ENCODE measurements at places on chromosomes 16 and 17.

DNA sequence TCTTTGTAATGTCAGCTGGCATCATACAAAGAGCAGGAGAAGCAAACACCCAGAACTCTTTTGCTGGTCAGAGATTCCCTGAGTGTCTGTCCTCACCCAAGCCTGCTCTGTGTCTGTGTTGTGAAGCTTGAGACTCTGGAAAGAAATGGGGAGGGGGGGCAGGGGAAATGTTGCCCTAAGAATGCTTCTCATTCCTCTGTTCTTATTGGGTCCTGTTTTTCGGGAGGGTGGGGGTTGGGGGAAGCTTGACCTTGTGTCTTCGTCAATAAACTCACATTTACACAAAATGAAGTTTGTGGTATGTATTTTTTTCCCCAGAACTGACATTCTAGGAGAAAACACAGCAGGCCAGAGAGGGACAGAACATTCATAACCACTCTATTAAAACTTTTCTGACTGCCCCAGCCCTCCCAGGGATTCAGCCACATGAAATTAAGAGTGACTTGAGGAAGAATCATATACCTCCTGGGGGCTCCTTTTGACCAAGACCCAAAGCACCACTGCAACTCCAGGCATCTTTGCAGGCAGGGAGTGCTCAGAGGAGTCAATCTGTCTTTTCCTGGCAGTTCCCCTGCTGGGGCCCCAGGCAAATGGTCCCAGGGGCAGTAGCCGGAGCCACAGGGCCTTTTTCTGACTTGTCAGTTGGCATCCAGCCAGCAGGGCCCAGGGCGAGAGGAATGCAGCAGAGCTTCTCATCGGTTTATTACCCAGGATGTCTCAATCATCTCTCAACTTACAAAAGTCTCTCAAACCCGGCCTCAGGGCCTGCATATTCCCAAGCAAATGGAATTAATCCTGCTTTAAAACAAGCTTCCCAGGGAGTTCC is 5.1 kb upstream of the RASL10B start:
- no peaks in the 10 kb centered on the region for H3K27me3 ChIP-seq
- H3K36me3 ChIP-seq: peaks cover 26% of the 10 kb centered on the region
- H3K4me3 ChIP-seq: no peak overlapping the region
- DNase-seq: no peak

- H3K27me3 ChIP-seq: no peaks in the 10 kb centered on the region
- H3K4me1 ChIP-seq: peaks cover 22% of the 10 kb centered on the region
- H3K36me3 ChIP-seq: peaks cover 6% of the 10 kb centered on the region
These were observed 823 bp downstream of the NBR1 start for GRCh38 chr17:43171586-43172487.

GRCh38 chr16:49567950-49568349 is 194.3 kb downstream of the C16orf78 start:
- H3K27me3 ChIP-seq: no peaks in the 10 kb centered on the region
- no peaks in the 10 kb centered on the region for H3K4me1 ChIP-seq
- no peak overlapping the region for H3K4me3 ChIP-seq

DNA sequence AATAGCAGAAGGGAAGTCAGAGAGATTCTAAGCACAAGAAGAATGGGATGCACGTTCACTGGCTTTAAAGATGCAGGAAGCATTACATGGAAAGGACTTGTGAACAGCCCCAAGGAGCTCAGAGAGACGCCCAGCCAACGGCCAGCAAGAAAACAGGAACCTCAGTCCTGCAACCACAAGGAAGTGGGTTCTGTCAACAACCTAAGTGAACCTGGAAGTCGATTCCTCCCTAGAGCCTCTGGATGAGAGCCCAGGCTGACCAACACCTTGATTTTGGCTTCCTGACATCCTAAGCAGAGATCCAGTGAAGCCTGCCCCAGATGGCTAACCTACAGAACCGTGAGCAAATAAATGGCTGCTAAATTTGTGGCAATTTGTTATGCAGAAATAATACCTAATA is 24.5 kb downstream of the GPR142 start:
- no peaks in the 10 kb centered on the region for H3K27me3 ChIP-seq
- H3K36me3 ChIP-seq: no peaks in the 10 kb centered on the region
- H3K4me3 ChIP-seq: no peak overlapping the region
- no peak for DNase-seq
- no peak overlapping the region for H3K27ac ChIP-seq
- H3K4me1 ChIP-seq: no peaks in the 10 kb centered on the region

DNA sequence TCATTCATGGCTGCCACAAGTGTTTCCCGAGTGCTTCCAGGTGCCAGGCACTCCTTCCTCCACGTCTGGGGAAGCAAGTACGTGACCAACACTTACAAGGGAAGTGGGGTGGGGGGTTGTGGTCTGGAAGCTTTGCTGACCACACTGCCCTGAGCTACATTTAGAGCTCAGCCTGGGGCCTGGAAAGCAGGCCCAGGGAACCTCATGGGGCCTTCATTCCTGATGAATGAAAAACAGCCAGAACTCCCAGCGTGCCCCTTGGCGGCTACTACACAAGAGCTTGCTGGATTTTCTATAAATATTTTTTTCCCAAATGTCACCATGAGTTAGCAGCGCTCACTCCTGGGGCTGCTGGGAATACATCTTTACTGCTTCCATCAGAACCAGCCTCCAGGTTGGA is 73.3 kb downstream of the ABCC12 start:
- no peaks in the 10 kb centered on the region for H3K36me3 ChIP-seq
- H3K4me1 ChIP-seq: no peaks in the 10 kb centered on the region
- no peak overlapping the region for H3K27ac ChIP-seq
- no peak for DNase-seq

DNA sequence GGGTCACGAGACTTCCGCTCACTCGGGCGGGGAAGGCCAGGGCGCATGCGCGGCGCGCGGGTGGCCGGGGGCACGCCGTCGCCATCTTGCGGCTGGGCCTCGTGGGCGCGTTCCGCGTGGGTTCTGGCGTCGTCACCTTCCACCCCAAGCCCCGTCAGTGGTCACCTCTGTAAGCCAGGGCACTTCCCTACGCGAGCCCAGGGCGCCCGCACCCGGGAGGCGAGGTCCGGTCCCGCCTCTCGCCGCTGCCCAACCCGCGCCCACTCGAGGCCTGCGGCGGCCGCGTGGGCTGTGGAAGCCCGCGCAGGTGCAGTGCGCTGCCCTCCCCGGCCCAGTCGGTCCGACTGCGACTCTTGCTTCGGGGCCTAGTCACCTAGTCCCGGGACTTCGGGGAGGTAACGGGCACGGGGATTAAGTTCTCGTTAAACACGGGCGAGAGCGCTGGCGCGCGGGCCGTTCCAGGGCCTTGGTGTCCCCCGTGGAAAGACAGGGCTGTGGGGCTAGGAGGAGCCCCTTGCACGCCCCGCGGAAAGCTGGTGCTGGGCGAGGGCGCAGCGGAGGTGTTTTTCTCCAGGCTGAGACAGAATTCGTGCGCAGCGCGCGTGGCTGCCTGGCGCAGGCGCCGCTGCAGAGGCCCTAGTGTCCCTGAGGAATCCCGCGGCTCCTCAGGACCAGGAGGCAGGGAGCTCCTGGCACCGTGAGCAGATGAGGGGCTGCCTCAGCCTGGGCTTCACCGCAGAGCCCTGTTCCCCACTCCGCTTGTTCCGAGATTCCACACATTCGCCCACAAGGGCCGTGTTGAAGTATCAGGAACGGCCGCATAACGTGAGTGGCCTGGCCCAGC is 472 bp upstream of the ARHGDIA start:
- peak overlapping the region; percentile 77 for H3K27ac ChIP-seq
- H3K4me1 ChIP-seq: peaks cover 17% of the 10 kb centered on the region
- no peaks in the 10 kb centered on the region for H3K27me3 ChIP-seq
- peaks cover 6% of the 10 kb centered on the region for H3K36me3 ChIP-seq
- H3K4me3 ChIP-seq: peak overlapping the region; percentile 77

GRCh38 chr17:48427598-48427997 is 2.4 kb downstream of the SKAP1 start:
- no peak overlapping the region for H3K4me3 ChIP-seq
- H3K36me3 ChIP-seq: no peaks in the 10 kb centered on the region
- DNase-seq: no peak
- H3K27ac ChIP-seq: no peak overlapping the region
- H3K4me1 ChIP-seq: peaks cover 12% of the 10 kb centered on the region

GRCh38 chr17:16178836-16179235 is 36.5 kb downstream of the NCOR1 start:
- no peak overlapping the region for H3K27ac ChIP-seq
- no peak for DNase-seq
- no peak overlapping the region for H3K4me3 ChIP-seq

DNA sequence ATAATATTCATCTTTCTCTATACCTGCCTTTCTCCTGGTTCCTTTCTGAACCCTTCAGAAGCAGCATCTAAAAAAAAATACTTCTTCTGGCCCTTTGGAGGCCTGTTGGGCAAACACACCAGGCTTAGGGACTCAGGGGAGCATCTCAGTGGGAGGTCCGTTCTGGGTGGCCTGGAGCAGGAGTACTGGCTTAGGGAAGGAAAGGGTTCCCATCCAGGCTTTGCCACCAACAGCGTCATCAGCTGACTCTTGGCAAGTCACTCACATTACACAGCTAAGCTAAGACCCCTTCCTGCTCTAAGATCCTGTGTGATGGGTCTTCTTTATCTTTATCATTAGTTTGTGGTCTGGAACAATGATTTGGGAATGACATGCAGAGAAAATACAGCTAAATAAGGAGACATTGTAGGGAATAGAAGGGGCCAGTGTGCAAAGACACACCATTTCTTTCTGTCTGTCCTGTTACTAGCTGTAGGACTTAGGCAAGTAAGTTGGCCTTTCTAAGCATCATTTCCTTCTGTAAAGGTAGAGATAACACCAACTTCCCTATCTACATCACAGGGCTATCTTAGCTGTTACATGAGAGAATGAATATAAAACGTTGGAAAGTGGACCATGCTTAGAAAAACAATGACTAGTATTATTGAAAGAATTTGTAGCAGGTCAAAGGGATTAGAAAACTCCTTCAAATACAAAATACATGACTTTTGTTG is 9.9 kb downstream of the PCTP start:
- no peaks in the 10 kb centered on the region for H3K27me3 ChIP-seq
- H3K36me3 ChIP-seq: no peaks in the 10 kb centered on the region
- H3K4me1 ChIP-seq: peaks cover 22% of the 10 kb centered on the region
- DNase-seq: peak; percentile 48

- H3K4me3 ChIP-seq: no peak overlapping the region
- peaks cover 3% of the 10 kb centered on the region for H3K36me3 ChIP-seq
- no peak overlapping the region for H3K27ac ChIP-seq
These were observed 6.3 kb downstream of the C17orf75 start for GRCh38 chr17:32335687-32336086.

DNA sequence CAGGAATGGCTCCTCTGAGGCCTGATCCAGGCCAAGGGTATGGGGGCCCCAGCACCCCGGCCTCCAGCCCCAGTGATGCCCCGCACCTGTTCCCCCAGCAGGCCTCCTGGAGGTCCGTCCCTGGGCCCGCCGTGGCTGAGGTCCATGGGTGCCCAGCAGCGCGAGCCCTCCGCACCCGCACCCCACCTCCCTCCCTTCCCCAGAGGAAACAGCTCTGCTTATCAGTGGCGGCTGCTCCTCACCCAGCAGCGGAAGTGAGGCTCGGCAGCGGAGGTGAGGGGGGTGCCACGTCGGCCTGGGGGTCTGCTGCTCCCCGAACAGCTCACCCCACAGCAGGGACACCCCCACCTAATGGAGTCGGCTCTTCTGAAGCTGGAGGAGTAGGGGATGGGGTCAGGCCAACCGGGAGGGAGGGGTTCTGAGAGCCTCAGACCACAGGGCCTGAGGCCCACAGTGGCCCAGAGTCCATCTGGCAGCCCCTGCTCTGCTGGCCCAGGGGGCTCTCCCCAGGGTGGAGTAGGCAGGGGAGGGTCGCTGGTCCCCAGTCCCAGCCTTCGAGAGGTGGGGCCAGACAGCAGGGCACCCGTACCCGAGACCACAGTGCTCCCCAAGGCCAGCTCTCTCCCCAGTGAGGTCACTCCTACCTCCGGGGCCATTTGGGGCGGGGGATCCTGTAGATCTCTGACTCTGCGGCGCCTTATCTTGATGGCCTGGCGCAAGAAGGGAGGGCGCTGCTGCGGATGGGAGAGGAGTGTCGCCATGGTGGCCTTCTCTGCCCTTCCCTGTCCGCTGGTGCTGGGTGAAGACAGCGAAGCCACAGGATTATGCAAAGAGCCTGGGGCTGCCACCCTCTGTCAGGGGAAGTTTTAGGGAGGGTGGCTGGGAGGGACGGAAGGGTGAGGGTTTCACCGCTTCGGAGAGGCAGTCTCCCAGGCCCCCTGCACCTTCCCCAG is at the start of gene UNC13D:
Gene UNC13D, minus strand, starts transcription at position 828 of the 953 bp plus-strand sequence. Its CDS starts 67 bp downstream, at position 761.
- no peaks in the 10 kb centered on the region for H3K27me3 ChIP-seq
- DNase-seq: peak; percentile 32
- H3K36me3 ChIP-seq: peaks cover 20% of the 10 kb centered on the region

- no peaks in the 10 kb centered on the region for H3K27me3 ChIP-seq
- no peak overlapping the region for H3K4me3 ChIP-seq
- H3K36me3 ChIP-seq: no peaks in the 10 kb centered on the region
- no peak for DNase-seq
- no peak overlapping the region for H3K27ac ChIP-seq
- H3K4me1 ChIP-seq: no peaks in the 10 kb centered on the region
These were observed 151.0 kb upstream of the CDC42EP4 start for GRCh38 chr17:73462823-73463222.

DNA sequence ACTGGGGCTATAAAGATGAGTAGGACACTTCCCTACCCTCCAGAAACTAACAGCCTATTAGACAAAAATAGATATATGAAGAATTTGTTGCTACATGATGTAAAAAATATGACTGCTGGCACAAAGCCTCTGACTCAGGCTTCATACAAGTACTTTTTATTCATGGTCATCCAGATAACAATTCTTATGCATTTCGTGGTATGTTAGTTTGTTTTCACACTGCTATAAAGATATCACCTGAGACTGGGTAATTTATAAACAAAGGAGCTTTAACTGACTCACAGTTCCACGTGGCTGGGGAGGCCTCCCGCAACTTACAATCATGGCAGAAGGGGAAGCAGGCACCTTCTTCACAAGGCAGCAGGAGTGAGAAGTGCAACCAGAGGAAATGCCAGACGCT is 112.5 kb upstream of the HLF start:
- no peak overlapping the region for H3K27ac ChIP-seq
- no peaks in the 10 kb centered on the region for H3K36me3 ChIP-seq
- H3K27me3 ChIP-seq: no peaks in the 10 kb centered on the region
- H3K4me3 ChIP-seq: no peak overlapping the region

DNA sequence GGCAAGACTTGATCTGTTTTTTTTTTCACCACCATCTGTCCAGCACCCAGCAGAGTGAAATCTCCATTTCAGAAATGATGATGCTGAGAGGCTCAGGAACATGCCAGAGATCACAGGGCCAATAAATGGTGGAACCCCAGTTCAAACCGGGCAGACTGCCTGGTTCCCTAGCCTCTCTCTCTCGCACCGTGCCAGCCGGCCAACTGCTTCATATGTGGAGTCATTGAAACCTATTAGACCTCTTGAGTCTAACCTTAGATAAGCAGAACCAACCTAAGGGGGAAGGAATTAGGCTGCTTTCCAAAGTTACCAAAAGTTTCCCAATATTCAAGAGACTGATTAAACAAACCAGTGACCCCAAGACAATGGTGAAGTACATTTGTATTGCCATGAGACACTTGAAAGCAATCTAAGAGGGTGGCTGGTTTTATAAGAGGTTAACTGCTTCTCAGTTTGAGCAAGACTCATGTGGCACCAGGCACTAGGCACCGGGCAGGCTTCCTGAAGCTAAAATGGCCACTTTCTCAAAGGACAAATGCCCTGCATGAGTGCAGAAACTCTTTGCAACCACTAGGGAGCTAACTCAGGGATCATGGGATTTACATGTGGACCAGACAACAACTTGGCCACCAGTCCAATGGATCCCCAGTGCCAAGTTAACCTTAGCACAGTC is 18.4 kb downstream of the TOX3 start:
- no peak for DNase-seq
- H3K27ac ChIP-seq: no peak overlapping the region
- no peaks in the 10 kb centered on the region for H3K4me1 ChIP-seq
- H3K36me3 ChIP-seq: no peaks in the 10 kb centered on the region
- no peaks in the 10 kb centered on the region for H3K27me3 ChIP-seq

GRCh38 chr16:86355951-86356350 is 154.4 kb upstream of the FOXF1 start:
- no peak overlapping the region for H3K4me3 ChIP-seq
- DNase-seq: no peak
- H3K4me1 ChIP-seq: peaks cover 5% of the 10 kb centered on the region
- peaks cover 20% of the 10 kb centered on the region for H3K27me3 ChIP-seq

Measured in endothelial cell of umbilical vein (primary cell).